Activated T-cell treated with anti-CD3 and anti-CD28 coated beads, Interleukin-2, amount 50 U/mL, for 72 hours (primary cell): ENCODE measurements at places on chromosomes 3 and 15. TPM values are rescaled to one million over a fixed set of nuclear protein-coding genes. Genes with fewer than 3 reads are reported as not detected.

The RLBP1 gene
- 0.53 TPM for total RNA-seq

DNA sequence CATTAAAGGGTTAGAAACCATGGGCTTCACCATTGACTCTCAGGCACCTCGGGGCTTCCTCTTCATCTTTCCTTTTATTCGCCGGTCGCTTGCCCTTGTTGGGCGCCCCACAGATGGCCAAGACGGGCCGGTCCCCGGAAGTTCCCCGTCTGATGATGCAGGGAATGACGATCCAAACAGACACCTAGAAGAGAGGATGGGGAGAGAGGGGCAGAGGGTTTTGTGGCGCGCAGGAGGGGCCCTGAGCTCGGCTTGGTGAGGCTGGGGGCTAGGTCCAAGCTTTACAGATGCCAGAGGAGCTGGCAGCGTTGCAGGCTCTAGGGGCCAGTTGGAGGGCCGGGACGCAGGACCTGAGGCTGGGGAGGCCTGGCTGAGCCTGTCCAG is 532 bp upstream of the ESYT3 start:
- H3K27ac ChIP-seq = peak overlapping the region; percentile 59
- H3K36me3 ChIP-seq = no peaks in the 10 kb centered on the region
- peak overlapping the region; percentile 87 for H3K4me3 ChIP-seq
- DNase-seq = no peak
- peaks cover 6% of the 10 kb centered on the region for H3K4me1 ChIP-seq

GRCh38 chr3:9179826-9180763 is 69.4 kb downstream of the SRGAP3 start:
- no peaks in the 10 kb centered on the region for H3K36me3 ChIP-seq
- DNase-seq = peak; percentile 3
- peak overlapping the region; percentile 7 for H3K27ac ChIP-seq
- peak overlapping the region; percentile 42 for H3K4me3 ChIP-seq
- H3K4me1 ChIP-seq = peaks cover 26% of the 10 kb centered on the region

GRCh38 chr3:44885618-44886017 is 11.2 kb downstream of the TGM4 start:
- no peaks in the 10 kb centered on the region for H3K4me1 ChIP-seq
- no peak overlapping the region for H3K4me3 ChIP-seq
- H3K27me3 ChIP-seq = peaks cover 12% of the 10 kb centered on the region
- H3K27ac ChIP-seq = no peak overlapping the region
- no peaks in the 10 kb centered on the region for H3K36me3 ChIP-seq

GRCh38 chr3:56488812-56489600 is 20.7 kb upstream of the ERC2 start:
- no peak overlapping the region for H3K27ac ChIP-seq
- H3K4me3 ChIP-seq = no peak overlapping the region
- no peaks in the 10 kb centered on the region for H3K4me1 ChIP-seq
- DNase-seq = no peak
